Ammon's horn (tissue), 1 donor: ENCODE measurements at places on chromosomes 5 and 9.

- no peak for DNase-seq
These were observed 80.3 kb downstream of the SLCO6A1 start for GRCh38 chr5:102418531-102418930.

- no peak for DNase-seq
These were observed 36.6 kb upstream of the ARSB start for GRCh38 chr5:79021753-79022152.

GRCh38 chr9:35996358-35996970, 38.5 kb upstream of the OR2S2 start:
- DNase-seq = no peak

DNA sequence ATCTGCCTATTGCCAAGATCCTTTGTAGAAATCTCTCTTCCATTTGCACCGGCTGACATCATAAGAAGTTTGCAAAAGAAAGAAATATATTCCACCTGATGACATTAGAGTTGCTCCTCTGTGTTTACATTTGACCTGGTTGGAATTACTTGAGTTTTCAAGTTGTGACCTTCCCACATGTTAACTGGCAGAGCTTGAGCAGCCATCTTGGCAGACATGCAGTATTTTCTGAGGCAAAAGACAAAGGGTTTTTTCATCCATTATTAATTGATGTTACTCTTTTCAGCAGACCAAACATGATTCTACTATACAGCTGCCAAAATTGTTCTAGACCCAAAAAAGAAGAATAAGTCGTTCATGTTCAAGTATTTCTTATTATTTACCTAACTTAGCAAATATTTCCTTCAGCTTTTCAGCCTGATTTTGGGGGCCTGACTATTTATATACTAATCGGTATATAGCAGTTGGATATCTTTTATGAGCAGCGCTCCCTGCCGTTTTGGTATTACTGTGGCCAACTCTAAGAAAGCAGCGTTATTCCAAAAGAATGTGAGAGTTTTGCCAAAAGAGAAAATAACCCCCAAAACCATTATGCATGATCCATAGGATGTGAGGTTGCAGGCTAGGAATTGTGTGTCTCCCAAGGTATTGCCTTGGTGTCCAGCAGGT, 212.9 kb downstream of the PBX3 start:
- peak; percentile 60 for DNase-seq

DNA sequence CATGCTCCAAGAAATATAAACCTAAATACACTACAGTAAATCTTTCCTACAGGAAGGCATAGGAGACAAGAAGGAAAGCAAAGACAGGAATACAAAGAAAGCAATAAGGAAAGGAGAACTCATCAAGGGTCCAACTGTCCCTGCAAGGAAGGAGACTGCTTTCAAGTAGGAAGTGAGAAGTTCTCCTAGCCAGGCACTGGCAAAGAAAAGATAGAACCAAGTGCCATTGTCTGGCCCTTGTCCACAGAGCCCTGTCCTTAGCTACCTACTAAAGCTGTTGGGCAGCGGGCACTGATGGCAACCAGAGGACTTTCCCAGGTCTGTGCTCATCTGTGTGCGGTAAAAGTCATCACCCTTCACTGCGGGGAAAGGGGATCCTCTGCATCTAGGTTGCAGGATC, 108.2 kb downstream of the KLHL3 start:
- peak; percentile 30 for DNase-seq

DNA sequence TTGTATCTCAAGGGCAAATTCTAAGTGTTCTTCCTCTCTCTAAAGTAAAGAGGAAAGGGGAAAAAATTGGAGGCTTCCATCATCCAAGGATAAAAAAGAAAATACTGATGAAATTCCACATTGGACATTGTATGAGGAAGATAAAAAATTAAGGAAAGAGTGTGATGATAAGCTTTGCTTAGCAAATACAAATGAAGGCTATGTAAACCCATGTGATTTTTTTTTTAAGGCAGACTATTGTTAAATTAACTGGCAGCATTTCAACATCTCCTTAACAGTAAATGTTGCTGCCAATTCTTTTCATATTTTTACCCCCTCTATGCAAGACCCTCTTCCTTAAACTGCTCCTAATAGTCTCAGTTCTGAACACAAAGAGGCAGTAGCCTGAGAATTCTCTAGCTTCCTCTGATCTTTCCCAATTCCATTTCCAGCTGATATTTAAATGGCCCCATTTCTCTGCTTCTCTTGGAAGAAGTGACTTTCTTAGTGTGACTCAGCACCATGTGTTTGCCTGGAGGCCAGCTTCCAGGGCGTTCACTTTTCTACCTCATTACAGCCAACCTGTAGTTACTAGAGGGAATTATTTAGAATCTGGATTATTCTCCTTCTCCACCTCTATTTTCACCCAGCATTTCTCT, 159.7 kb downstream of the TLE1 start:
- DNase-seq = no peak
